Renal cortical epithelial cell (primary cell): ENCODE measurements at places on chromosomes 1 and 21. TPM values are rescaled to one million over a fixed set of nuclear protein-coding genes. Genes with fewer than 3 reads are reported as not detected.

The FCRL2 gene
- not detected in 2 replicates for total RNA-seq

- DNase-seq, result no peak
Observed at GRCh38 chr1:100320311-100321099, 31.8 kb upstream of the CDC14A start.

- no peak for DNase-seq
Observed at GRCh38 chr1:173038875-173039554, 11.7 kb downstream of the TNFSF18 start.

- no peak for DNase-seq
Observed at GRCh38 chr1:211527006-211527405, 35.0 kb upstream of the RD3 start.
